HS-27A (cell line): ENCODE measurements at places on chromosomes 7 and 10.

GRCh38 chr7:831596-832166 is 595 bp upstream of the SUN1 start:
- no peak for DNase-seq

- DNase-seq: no peak
Measured at GRCh38 chr7:9264395-9264794, 831.0 kb downstream of the NXPH1 start.

GRCh38 chr7:135335628-135336139 is 102.0 kb downstream of the STRA8 start:
- peak; percentile 8 for DNase-seq

DNA sequence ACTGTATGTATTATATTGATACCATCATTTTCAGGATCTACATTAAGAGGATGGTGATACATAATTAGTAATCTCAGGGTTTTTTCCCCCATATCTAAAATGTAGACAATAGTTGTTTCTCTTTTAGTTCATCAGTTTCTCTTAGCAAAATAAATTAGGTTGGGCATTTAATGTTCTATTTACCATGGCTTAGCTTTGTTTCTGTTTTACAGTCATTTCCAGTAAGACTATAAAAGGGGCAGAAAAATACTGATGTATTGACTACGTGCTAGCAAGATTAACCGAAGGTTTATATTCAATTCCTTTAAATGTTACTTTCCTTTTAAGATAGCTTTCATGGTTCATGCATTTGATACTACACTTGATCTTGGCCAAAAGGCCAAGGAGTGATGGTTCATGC is 26.2 kb downstream of the SUV39H2 start:
- no peak for DNase-seq

- no peak for DNase-seq
Measured at GRCh38 chr7:106288263-106288662, 3.5 kb upstream of the NAMPT start.

GRCh38 chr10:5373307-5373706 is 8.5 kb downstream of the UCN3 start:
- no peak for DNase-seq

- no peak for DNase-seq
Measured at GRCh38 chr7:3238525-3239210, 62.4 kb upstream of the SDK1 start.

DNA sequence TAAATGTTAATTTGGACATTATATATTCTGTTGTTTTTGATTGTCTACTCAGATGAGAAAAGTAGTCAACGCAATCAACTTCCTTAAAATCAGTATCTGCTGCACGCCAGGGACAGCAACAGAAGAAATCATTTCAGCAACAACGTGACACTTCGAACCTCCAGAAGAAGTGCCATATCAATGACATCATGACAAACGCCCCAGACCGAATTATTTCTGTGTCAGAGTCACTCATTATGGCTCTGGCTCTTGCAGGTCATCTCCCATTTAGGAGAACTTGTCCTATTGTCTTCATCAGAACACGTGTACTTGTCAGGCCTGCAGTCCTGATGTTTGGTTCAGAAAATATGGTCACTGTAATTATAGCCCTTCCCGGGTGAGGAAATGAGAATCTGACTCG is 276.3 kb downstream of the ADARB2 start:
- DNase-seq: no peak

GRCh38 chr7:155466142-155466813 is 8.3 kb downstream of the EN2 start:
- DNase-seq: no peak

GRCh38 chr7:121558288-121558687 is 162.2 kb upstream of the FAM3C start:
- DNase-seq: no peak

GRCh38 chr7:34107276-34107675 is 201.9 kb downstream of the BMPER start:
- DNase-seq: no peak

DNA sequence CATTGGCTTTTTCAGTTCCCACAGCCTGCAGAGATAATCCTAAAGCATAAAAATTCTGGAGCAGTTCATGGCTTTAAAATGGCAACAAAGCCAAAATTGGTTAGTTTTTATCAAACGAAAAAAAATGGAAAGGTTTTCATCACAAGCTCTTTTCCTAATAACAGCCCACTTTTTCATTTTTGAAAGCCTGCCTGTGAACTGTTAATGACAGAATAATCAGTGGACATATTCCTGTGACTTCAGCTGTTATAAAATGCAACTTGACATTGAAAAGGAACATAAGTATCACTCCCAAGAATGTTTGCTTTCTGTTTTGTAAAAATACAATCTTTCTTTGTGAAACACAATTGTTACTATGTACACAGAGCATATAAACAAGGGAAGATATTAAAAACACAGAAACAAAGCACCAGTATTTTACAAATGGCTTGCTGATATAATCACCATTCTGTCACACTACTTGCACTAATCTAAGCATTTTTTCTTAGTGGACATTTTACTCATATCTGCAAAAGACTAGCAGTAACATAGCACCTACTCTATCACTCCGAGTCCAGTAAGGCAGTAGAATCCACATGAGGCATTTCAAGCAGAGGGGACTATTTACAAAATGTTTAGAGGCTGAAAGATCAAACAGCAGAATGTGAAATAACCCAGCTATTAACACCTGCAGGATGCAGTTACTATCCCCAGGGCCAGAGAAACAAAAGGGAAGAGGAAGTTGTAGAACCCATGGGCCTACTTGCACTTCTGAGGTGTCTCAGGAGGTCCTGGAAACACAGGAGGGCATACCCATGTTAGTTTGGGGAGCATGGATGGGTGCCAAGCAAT is 26.4 kb downstream of the MACC1 start:
- no peak for DNase-seq

- DNase-seq: no peak
Measured at GRCh38 chr10:117152668-117153067, 14.6 kb upstream of the VAX1 start.
